ENCODE measurements at places on chromosomes 3 and 15. TPM values are rescaled to one million over a fixed set of nuclear protein-coding genes. Genes with fewer than 3 reads are reported as not detected.

- no peaks in the 10 kb centered on the region for H3K36me3 ChIP-seq
- no peaks in the 10 kb centered on the region for H3K27me3 ChIP-seq
- no peak for DNase-seq
- no peaks in the 10 kb centered on the region for H3K4me1 ChIP-seq
- H3K4me3 ChIP-seq = no peak overlapping the region
Measured at GRCh38 chr3:143628971-143629370, 219.3 kb downstream of the SLC9A9 start.

GRCh38 chr15:74843891-74844299, 939 bp upstream of the ULK3 start:
- no peaks in the 10 kb centered on the region for H3K27me3 ChIP-seq
- H3K27ac ChIP-seq = no peak overlapping the region
- H3K4me3 ChIP-seq = no peak overlapping the region
- H3K36me3 ChIP-seq = peaks cover 32% of the 10 kb centered on the region

Gene EFCC1
- 2.8 TPM for total RNA-seq

- H3K27ac ChIP-seq = no peak overlapping the region
- 0 out of 2 replicates have a peak, but pooled peaks cover 4% of the 10 kb centered on the region for H3K4me1 ChIP-seq
- no peaks in the 10 kb centered on the region for H3K36me3 ChIP-seq
- no peak for DNase-seq
Measured at GRCh38 chr15:49471733-49472132, 48.7 kb downstream of the FGF7 start.

DNA sequence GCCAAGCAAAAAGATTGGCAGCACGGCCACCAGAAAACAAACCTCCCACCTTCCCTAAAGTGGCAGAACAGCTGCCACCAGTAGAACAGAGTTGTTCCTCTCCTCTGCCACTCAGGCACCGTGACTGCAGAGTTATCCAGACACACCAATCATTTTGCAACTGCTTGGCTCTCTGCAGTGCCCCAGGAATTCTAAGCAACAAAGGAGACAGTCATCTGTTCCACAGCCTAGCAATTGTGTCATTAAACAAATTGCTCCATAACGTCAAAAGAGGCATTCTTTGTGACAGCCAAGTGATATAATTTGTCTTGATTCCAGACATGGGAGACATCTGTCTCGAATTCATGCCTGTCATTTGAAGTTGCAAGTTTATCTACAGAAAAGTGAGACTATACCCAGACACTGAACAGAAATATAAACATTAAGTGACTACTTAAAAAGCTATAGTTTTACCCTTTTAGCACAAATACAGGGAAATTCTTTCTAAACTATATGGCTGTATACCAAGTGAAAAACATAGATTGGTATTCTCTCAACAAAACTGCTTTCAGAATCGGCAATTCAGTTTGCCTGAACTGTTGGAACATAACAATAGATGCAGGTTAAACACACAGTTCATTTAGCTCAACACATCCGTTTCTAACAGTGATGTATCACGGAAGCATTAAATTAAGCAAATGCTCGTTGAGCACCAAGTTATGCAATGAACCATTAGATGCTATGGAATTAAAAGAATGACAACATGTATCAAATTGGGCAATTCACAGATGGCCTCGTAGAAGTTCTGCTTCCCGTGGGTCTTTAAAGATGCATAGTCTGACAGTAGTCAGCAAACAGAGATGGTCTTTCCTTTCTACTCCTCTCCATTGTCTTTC, 281.3 kb downstream of the FGF12 start:
- H3K36me3 ChIP-seq = no peaks in the 10 kb centered on the region
- no peak overlapping the region for H3K4me3 ChIP-seq
- no peaks in the 10 kb centered on the region for H3K4me1 ChIP-seq
- no peak for DNase-seq

- no peak for DNase-seq
- no peak overlapping the region for H3K27ac ChIP-seq
- H3K4me3 ChIP-seq = no peak overlapping the region
- H3K27me3 ChIP-seq = no peaks in the 10 kb centered on the region
- H3K36me3 ChIP-seq = no peaks in the 10 kb centered on the region
- H3K4me1 ChIP-seq = peaks cover 13% of the 10 kb centered on the region
Measured at GRCh38 chr15:98774756-98775497, 126.6 kb downstream of the IGF1R start.

DNA sequence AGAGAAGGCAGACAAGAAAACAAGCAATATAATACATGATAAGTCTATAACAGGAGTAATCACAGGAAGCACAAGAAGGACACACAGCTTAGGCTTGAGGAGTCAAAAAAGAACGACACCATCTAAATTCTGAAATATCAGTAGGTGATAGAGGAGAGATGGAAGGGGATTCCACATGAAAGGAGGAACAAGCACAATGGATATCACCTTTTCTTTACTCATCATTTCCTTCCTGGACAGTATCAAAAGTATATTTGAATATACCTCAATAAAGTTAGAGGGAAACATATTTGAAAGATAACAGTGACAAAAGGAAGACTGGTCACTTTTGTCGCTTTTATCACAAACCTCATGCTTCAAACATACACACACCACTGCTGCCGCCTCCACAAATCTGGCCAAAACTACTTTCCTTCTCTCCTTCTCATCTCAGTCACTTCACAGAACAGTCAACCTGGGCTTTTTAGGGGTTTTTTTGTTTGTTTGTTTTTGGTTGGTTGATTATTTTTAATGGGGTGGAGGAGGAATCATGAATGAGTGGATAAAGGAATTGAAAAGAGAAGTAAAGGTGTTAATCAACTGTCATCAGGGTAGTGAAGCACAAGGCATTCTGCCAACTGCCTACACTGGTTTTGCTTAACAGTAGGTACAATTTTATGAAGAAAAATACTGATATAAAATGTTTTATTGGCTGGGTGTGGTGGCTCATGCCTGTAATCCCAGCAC, 18.5 kb downstream of the DENND4A start:
- H3K36me3 ChIP-seq = no peaks in the 10 kb centered on the region
- no peaks in the 10 kb centered on the region for H3K27me3 ChIP-seq
- H3K27ac ChIP-seq = no peak overlapping the region
- DNase-seq = no peak
- H3K4me1 ChIP-seq = 0 out of 2 replicates have a peak, but pooled peaks cover 3% of the 10 kb centered on the region

Gene CSPG4
- total RNA-seq = 0.32 TPM

Gene PRR20G
- not detected for total RNA-seq

DNA sequence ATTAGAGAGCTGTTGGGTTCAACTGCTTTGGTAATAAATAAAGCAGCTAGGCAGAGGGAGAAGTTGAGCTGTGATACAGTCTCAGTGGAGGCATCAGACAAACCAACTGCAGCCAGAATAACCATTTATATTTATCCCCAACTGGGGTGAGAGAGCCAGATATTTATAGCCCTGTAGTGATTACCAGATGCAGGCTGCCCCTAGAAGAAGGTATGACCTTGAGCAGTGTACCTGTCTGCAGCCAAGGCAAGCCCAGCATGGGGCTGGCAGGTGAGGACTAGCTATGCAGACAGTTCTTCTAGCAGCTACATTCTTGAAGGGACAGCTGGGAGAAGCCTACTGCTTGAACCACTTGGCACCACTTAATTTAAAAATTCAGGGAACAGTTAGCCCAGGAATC, 144.4 kb upstream of the EPHA3 start:
- no peak for DNase-seq
- peaks cover 5% of the 10 kb centered on the region for H3K4me1 ChIP-seq
- H3K4me3 ChIP-seq = no peak overlapping the region
- no peak overlapping the region for H3K27ac ChIP-seq

DNA sequence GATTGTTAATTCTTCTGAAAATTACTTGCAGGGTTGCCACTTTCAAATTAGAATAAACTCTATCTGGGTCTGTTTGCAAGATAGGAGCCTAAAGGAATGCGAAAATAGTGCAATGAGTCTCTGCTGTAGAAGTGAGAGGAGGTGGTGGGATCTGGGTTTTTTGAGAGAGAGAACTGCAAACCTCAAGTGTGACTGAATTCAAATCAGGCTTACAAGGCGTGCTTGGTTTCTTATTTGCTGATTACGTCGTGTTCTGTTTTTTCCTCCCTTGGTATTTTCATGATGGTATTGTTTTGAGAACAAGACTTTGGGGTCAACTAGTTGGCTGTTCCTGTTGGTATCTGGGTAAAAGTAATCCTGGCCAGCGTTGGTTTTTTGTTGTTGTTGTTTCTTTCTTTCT, 490.9 kb upstream of the CFAP20DC start:
- no peak for DNase-seq
- peak overlapping the region; percentile 63 for H3K27ac ChIP-seq
- H3K4me1 ChIP-seq = peaks cover 41% of the 10 kb centered on the region
- no peaks in the 10 kb centered on the region for H3K27me3 ChIP-seq

Gene DNAH12
- total RNA-seq = not detected

GRCh38 chr3:116340680-116341216, 104.5 kb downstream of the LSAMP start:
- H3K4me3 ChIP-seq = no peak overlapping the region
- no peaks in the 10 kb centered on the region for H3K36me3 ChIP-seq
- H3K27me3 ChIP-seq = no peaks in the 10 kb centered on the region
- H3K4me1 ChIP-seq = no peaks in the 10 kb centered on the region
- DNase-seq = no peak
- H3K27ac ChIP-seq = no peak overlapping the region

- DNase-seq = peak; percentile 59
- peaks cover 57% of the 10 kb centered on the region for H3K4me1 ChIP-seq
- no peaks in the 10 kb centered on the region for H3K36me3 ChIP-seq
- H3K4me3 ChIP-seq = no peak overlapping the region
Measured at GRCh38 chr3:187261541-187261969, 30.0 kb downstream of the MASP1 start.

Gene LARP6
- total RNA-seq = 81.5 TPM
